ENCODE measurements at places on chromosomes 5 and 9. TPM values are rescaled to one million over a fixed set of nuclear protein-coding genes. Genes with fewer than 3 reads are reported as not detected.

Gene RANBP17
- total RNA-seq = 11.7 TPM

Gene FBP2
- total RNA-seq = not detected

Gene SLC34A1
- total RNA-seq = not detected

Gene F12
- 0.51 TPM for total RNA-seq

Gene GABRA1
- not detected for total RNA-seq
